T-cell (primary cell): ENCODE measurements at places on chromosomes 5 and 9.

DNA sequence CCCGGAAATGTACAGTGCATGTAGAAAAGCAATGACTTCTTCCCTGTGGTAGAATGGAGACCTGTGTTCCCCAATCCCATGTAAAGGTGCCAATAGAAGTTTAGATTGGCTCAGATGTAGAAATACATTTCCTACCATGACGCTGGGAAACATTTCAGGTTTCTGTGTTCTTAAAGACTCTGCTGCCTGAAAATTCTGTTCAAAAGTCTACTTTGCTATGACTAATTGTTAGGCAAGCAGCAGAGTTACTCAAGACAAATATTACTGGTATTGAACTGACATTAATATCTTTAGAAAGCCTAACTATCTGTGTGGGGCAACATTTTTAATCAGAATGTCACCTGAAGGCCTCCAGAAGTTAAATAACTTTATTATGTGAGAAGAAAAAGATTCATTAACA lies 75.5 kb upstream of the ELL2 start:
- DNase-seq: no peak

DNA sequence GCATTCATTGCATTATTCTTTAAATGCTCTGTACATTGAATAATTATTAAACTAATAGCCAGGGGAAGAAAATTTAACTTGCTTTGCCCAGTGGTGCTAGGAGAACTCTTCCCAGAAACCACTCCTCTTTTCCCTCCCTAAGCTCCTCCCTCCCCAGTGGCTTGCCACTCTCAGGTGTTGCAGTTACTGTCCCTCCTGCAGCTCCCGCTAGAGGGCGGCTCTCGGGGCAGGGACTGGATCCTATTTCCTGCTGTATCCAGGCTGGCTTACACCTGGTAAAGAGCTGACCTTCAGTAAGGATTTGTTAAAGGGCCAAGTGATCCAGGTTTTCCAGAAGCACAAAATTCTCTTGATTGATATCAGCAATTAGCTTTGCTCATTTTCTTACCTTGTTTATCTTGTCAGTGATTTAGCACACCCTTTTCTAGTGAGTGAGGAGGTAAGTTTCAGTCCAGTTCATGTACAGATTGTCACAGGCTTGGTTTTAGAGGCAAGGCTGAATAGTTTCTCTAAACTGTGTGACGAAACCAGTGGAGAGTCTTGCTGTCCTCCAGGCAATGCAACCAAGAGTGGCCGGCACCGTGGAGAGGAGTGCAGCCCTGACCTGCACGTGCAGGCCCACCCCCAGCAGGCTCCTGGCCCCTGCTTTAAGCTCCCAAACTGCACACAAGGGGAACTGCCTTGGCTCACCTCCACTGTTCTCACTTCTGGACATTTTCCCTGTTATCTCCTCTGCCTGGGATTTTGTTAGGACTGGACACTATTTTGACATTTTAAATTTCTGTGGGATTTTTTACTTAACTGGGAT lies 423.8 kb downstream of the SPOCK1 start:
- no peak for DNase-seq

DNA sequence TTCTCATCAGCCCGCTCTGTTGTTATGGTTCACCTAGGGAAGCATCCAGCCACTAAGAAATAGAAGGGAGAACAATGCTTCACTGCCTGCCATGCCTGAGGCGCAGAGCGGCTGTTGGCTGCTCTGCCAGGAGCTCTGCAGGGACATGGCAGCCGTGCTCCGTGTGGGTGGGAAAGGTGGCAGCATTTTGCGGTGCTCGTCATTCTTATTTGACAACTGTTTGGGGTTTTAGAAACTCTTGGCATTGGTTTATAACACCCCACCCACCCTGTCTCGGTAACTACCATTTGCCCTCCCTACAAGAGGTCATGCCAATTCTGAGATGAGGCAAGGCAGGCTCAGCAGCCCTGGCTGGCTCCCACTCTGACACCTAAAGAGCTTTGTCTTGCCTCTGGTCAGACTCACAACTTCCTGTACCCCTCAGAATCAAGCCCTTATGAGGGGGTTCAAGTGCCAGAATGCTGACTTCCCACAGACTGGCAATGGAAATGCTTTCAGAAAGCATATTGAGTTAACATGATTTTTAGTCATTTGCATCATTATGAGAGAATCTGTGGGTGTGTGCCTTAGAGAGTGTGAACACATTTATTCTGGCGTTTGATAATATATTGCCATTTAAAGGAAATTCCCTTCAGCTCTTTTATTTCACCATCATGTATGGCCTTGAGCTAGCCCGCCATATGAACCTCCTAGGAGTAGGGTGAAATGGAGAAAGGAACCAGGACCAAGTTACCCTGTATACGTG lies 288.0 kb upstream of the ANKRD55 start:
- DNase-seq: no peak

- DNase-seq: no peak
These were observed 141.1 kb upstream of the OR13F1 start for GRCh38 chr9:104362912-104363472.
